ENCODE measurements at places on chromosomes 7 and 10.

GRCh38 chr10:85224366-85224940, 896.1 kb downstream of the CCSER2 start:
- no peak for DNase-seq

DNA sequence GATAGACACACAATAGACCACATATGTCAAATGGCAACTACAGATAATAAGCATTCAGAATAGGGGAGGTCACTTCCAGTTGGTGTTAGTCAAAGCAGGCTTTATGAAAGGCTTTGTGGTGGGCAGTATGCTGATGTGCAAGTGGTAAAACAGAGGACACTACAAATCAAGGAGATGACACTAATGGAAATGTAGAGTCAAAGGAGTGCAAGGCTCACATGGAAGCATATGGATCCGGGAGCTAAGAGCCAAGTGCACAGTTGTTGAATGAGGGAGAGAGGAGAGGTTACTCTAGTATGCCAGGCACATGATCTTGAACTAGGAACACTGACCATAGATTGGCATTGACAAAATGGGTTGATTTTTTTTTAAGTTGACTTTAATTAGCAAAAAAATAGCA, 62.7 kb downstream of the GRM3 start:
- no peak for DNase-seq

GRCh38 chr7:85102813-85103350, 84.0 kb downstream of the SEMA3D start:
- DNase-seq, result no peak

GRCh38 chr7:156792611-156793010, 100.4 kb downstream of the LMBR1 start:
- no peak for DNase-seq

DNA sequence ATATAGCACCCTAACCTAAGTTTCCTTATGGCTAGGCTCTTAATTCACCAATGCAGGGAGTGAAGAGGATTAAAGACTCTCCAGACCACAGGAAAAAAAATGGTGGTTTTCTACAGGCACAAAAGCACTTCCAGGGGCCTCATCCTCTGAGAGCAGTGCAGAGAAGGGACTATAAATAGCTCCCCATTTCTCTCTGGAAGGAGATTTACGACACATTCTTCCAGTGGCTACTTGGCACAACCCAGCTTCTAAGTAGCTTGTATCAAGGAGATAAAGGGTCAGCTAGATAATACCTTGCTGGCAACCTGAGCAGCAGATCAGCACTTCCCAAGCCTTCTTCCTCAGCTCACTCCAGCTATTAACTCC, 73.5 kb downstream of the CRPPA start:
- peak; percentile 16 for DNase-seq

DNA sequence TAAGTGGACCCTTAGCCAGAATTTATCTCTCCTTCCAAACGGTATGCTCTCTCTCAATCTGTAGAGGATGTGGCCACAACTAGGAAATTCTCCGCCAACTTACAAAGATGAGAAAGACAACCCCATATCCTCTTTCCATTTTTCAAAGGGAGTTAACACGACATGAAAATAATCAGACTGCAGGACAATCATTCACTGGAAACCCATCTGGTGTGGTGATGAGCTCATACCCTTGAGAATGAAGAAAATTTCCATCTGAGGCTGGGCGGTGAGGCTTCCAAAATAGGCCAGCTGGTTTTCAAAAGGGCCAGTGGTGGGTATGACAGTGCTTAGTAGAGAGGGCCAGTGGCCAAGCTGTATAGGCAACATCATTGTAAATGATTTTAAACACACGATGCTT, 369.6 kb downstream of the FRMD4A start:
- no peak for DNase-seq

GRCh38 chr7:45182856-45183710, 25.5 kb downstream of the RAMP3 start:
- DNase-seq, result no peak

GRCh38 chr7:90968871-90969270, 295.4 kb upstream of the FZD1 start:
- no peak for DNase-seq

GRCh38 chr7:28811701-28812430, 146.3 kb downstream of the TRIL start:
- no peak for DNase-seq

GRCh38 chr7:27185854-27186667, 1.0 kb upstream of the HOXA11 start:
- DNase-seq, result no peak

GRCh38 chr7:133315332-133316040, 62.6 kb downstream of the EXOC4 start:
- DNase-seq, result no peak

- DNase-seq, result peak; percentile 99
Observed at GRCh38 chr7:5693529-5693928, 87.9 kb downstream of the RNF216 start.

DNA sequence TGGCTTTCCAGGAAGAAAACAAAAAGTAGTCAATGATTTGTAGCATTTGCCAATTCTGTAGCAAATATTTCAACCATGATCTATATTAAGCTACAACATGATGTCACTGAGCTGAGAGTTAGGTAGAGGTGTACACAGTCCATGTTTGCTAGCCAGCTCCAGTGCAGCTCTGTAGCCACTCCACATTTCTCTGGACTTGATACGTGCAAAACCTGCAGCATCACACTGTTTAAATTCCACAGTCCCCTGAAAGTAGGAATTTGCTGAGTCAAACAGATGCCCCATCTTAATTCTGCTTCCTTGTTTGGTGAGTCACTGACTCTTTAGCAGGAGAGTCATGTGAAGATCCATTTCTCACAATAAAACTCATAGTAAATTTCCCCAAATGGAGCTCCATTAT, 89.8 kb upstream of the LRRTM3 start:
- DNase-seq, result no peak

DNA sequence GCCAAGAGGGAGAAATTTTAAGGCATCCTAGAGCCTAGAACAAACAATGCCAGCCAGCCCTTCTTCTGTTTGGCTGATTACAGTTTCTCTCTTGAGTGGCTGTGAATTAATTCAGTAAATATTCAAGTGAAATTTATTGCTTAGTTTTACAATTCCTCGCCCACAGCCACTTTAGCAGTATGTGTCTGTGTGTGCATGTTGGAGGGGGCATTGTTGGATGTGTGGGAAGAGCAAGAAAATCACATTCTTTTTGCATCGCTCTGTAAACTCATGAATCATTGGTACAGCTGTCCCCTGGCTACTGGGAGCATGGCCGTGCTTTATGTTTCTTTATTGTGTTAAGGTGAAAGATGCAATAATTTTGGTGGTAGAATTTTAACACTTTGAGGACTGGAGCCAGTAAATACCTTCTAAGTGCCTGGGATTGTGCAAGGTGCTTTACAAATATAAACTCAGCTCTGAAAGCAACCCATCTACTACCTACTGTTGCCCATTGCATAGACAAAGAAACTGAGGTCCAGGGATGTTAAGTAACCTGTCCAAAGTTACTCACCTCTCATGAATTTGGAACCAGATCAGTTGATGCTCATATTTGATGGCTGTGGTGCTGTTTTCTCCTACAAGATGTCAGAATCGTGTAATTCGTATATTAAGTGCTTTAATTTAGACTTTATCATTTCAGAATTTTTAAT, 89.9 kb upstream of the BTBD16 start:
- DNase-seq, result no peak

DNA sequence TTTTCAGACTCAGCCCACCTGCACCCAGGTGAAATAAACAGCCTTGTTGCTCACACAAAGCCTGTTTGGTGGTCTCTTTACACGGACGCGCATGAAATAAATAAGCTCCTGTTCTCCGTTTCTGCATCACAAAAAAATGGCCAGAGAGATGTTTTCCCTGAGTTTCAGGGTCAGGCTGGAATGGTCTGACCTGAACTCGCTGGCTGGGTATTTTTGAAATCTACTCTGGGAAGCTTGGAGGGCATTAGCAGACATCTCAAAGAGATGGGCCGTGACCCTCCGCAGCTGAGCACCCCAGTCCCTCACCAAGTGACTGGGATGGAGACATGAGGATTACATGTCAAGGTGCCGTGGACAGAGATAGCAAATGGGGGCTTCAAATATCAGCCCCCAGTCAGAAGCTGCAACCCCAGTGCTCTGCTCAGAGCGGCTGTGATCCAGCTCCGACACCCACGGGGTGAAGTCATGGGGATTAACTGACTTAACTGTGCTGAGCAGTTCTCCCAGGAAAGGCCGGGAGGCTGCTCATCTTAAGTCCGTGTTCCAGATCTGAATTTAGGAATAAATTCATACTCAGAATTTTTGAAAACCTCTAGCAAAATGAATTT, 22.3 kb downstream of the CALML5 start:
- no peak for DNase-seq

- no peak for DNase-seq
Observed at GRCh38 chr10:122362031-122362592, 12.4 kb upstream of the PLEKHA1 start.

- no peak for DNase-seq
Observed at GRCh38 chr7:24049296-24049695, 234.7 kb upstream of the NPY start.

GRCh38 chr7:153507885-153508284, 544.3 kb upstream of the DPP6 start:
- no peak for DNase-seq

DNA sequence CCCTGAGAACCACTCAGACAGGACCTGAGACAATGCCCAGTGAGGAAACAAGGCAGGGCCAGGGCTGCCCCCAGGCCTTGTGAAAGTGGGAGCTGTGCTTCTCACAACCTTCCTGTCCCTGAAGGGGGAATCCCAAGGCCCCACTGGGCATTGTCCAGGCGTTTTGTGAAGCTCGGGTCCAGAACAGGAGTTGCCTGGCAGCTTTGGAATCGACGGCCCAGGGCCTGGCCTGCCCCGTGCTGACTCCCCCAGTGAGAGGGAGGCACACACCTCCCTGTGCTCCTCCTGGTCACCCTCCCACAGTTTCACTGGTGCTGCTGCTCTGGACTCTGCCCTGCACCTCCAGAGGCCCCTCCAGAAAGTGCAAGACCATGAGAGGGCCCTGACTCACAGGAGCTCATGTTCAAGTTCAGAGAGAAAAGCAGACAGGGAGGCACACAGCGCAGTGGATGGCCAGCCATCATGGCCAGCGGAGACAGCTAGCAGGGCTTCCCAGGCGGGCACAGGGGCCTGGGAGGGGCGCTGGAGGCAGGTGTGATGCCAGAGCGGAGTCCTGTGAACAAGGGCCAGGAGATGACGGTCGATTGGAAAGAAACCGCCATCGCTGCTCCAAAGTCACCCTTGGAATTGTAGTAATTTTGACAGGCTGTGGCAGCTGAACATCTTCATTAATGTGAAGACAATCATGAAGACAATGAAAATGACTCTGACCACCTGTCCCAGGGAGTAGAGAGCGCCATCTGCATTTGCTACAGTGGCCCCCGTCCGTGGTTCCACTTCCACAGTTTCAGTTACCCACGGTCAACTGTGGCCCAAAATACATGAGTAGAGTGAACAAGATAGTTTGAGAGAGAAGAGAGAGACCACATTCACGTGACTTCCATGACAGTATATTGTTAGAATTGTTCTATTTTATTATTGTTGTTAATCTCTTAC, 103.7 kb downstream of the MKI67 start:
- no peak for DNase-seq

GRCh38 chr7:47267346-47267745, 314.6 kb downstream of the TNS3 start:
- no peak for DNase-seq

DNA sequence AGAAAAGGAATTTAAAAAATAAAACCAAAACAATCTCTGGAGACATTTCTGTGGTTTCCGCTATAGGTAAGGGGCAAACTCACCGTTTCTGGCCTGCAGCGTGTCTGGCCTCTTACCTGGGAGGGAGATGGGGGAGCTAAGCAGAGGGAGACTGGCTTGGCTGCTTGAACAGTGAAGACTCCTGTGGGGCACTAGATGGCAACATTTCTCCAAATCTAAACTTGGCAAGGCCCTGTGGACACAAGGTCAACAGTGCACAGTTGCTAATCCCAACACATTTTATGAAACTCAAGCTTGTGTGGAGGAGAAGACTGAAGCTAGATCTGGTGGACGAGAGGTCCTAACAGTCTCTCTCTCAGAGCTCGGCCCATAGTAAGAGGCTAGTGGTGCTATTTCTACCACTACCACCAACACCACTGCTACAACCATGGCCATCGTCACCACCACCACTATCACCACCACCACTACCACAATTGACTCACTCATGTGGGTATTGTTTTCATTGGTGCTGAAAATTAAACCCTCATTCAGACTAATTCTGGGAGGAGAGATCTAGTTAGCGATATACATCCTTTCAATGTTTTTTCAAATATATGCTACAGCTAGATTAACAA, 28.4 kb upstream of the CDHR3 start:
- DNase-seq, result peak; percentile 43

DNA sequence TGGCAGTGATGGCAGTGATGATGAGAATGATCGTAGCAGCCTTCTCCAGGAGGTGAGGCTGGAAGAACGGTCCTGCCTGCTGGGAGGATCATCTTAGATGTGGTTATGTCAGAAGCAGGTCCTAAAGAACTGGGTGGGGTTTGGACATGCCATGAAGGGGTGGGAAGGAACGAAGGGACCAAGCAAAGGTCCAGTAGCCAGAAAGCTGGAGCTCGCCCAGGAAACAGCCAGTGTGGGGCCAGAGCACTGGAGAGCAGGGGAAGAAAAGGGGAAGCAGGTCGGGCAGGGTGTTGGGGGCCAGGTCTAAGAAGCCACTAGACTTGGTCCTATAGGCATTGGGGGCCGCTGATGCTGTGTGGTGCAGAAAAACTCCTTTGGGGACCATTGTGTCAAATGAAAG, 127.4 kb downstream of the RGS10 start:
- DNase-seq, result no peak

DNA sequence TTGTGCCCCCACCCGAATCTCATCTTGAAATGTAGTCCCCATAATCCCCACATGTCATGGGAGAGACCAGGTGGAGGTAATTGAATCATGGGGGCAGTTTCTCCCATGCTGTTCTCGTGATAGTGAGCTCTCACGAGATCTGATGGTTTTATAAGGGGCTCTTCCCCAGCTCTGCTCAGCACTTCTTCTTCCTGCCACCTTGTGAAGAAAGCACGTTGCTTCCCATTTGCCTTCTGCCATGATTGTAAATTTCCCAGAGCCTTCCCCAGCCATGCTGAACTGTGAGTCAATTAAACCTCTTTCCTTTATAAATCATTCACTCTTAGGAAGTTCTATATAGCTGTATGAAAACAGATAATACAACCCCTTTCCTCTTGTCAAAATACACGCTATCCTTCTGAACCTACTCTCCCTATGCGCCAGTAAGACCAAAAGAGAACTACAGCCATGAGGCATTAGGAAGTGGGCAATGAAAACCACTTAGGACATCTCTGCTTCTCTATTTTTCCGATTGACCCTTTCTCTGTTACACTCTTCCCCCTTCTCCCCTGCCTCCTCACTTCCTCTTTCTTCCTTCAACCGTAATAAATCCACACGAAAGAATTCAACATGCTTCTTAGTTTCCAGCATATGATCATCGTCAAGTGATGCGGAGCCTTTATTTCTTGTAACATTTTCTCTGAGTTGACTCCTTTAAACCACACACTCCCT, 101.2 kb upstream of the WDR11 start:
- peak; percentile 98 for DNase-seq

- DNase-seq, result no peak
Observed at GRCh38 chr10:10292501-10292900, 725.2 kb upstream of the CELF2 start.

GRCh38 chr10:121800146-121800545, 127.7 kb downstream of the ATE1 start:
- no peak for DNase-seq
